ENCODE measurements at places on chromosomes 2 and 18.

- DNase-seq: no peak
These were observed 370.1 kb downstream of the IRS1 start for GRCh38 chr2:226429476-226429875.

DNA sequence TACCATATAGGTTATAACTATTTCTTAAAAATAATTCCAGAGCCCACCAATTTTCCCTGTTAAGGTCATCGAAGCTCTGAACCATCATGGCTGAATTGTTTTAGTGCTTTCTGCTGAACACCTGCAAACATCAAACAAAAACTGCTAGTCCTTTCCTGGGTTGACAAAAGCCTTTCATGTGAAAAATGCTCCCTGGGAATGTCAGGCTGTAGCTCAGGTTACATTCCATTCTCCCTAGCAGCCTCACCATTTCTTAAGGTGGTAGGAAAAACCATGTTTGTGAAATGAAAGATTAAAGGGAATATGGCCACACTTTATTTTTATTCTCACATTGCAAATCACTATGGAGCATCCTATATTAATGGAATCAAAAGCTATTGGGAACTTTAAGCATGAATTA, 5.7 kb downstream of the TCF4 start:
- no peak for DNase-seq

DNA sequence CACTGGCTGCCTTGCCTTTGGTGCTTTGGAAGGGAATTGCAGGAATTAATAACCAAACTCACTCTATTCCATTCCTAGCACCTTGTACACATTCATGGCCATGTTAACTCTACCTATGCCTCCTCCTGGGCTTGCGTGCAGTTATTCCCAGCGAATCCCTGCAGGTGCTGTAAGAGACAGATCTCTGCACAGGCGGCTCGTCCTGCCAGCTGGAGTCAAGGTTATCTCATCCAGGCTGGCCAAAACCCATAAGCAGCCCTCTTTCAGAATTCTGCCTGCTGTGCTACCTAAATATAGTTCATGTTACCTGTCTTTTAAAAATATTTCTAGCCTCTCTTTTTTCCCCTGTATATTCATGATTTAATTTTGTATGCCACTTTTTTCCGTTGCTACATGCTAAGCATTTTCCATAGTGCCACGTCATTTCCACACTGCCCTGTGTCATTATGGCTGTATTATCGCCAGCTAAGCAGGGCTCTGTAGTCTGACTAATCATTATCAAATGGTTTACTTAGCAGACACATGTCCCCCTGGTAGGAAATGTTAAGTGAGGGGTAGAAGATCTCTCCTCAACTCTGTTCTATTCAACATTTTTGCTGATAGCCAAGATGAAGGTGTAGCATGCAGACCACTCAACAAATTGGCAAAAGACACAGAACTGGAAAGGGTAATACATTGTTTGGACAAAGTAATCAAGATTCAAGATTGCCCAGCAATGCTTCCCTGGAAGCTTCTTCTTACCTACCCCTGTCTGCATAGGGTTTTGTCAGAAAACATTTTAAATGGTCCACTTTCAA, 79.7 kb upstream of the TAF1B start:
- no peak for DNase-seq

- no peak for DNase-seq
These were observed 207.9 kb downstream of the ARL4C start for GRCh38 chr2:234288974-234289455.

- DNase-seq: no peak
These were observed 16.4 kb upstream of the CNRIP1 start for GRCh38 chr2:68336192-68336591.

DNA sequence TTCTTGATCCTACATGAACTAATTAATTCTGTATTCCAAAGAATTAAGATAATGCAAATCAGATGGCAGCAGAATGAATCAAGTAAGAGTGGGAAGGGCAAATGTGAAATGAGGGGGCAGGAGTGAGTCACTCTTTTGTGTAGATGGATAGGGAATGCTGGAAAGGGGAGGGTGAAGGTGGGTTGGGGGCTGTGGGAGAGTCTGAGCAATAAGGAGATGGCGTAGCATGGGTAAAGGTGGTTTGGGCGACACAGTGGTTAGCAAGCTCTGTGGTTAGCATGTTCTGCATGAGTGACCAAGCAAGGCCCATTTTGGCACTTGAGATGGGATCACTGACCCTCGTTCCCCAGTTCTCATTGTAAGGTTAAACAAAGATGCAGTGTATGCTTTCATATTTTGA, 20.4 kb downstream of the GPD2 start:
- DNase-seq: no peak

DNA sequence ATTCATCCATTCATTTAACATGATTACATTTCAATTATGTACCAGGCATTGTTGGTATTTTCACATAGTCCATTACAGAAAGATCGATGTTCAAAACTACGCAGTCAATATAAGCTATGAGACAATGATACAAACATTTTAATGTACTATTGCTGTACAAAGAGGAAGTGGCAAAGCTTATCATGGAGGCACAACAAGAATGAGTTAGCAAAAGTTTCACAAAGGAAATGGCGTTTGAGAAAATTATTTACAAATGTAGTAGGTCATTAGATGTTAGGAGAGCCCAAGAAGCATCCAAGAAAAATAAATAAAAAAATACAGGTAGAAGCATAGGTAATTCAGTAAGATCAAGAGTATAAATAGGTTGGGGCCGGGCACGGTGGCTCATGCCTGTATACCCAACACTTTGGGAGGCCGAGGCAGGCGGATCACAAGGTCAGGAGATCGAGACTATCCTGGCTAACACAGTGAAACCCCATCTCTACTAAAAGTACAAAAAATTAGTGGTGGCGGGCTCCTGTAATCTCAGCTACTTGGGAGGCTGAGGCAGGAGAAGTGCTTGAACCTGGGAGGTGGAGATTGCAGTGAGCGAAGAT, 1730.8 kb upstream of the CELF4 start:
- peak; percentile 65 for DNase-seq

- no peak for DNase-seq
These were observed 367.8 kb downstream of the LRRTM1 start for GRCh38 chr2:79936715-79937114.

DNA sequence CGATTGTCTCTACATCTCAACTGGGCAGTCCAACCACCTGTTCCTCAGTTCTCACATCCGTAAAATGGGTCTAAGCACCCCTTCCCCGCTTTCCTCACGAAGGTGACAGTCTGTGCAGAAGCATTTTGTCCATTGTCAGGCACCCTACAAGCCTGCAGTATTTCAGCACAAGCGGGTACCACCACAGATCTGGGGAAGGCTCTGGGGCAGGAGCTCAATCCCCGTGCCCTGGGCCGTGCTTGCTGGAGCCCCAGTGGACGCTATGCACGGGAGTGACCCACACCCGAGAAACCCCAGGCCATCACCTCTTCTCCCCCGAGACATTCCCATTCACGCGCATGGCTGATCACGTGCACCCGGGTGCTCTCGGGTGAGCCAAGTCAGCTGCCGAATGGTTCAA, 137.7 kb upstream of the PXDN start:
- DNase-seq: no peak

- DNase-seq: no peak
These were observed 181.6 kb downstream of the XIRP2 start for GRCh38 chr2:167069855-167070254.

- no peak for DNase-seq
These were observed 1.4 kb downstream of the NPAS2 start for GRCh38 chr2:100821255-100821910.

DNA sequence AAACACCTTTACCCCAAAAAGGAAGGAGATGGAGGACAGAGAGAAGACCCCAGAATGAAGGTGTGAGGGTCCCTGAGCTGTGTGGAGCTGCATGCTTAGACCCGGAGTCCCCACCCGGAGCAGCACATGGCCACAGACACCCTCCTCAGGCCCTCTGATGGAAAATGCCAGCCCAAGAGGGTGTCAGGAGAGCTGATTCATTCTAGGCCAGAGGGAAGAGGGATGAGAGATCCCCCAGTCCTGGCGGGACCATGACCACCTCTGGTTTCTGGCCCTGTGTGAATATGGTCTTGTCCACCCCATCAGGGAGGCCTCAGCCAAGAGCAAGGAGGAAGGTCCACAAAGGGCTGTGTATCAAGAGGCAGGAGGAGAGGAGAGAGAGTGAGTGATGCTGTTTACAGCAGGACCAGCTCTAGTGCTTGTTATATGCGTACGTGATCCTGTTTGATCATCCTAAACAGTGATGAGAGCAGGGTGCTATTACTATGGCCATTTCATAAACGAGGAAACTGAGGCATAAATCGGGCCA, 186.6 kb upstream of the HAAO start:
- no peak for DNase-seq

DNA sequence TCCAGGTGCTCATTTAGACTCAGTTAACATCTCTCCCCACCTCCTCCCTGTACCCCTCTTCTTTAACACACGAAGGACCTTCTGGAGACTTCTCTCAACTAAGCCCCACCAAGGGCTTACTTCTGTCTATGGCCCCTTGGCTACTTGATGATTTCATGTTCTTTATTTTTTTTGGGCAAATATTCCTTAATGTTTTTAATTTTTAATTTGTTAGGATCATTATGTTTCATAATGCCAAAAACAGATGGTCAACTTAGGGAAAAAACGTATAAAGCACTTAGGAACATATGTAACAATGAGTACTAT, 25.9 kb downstream of the IL37 start:
- no peak for DNase-seq

- no peak for DNase-seq
These were observed 59.4 kb downstream of the MALT1 start for GRCh38 chr18:58730618-58731017.

GRCh38 chr2:127355407-127356008, 32.3 kb downstream of the MAP3K2 start:
- no peak for DNase-seq

DNA sequence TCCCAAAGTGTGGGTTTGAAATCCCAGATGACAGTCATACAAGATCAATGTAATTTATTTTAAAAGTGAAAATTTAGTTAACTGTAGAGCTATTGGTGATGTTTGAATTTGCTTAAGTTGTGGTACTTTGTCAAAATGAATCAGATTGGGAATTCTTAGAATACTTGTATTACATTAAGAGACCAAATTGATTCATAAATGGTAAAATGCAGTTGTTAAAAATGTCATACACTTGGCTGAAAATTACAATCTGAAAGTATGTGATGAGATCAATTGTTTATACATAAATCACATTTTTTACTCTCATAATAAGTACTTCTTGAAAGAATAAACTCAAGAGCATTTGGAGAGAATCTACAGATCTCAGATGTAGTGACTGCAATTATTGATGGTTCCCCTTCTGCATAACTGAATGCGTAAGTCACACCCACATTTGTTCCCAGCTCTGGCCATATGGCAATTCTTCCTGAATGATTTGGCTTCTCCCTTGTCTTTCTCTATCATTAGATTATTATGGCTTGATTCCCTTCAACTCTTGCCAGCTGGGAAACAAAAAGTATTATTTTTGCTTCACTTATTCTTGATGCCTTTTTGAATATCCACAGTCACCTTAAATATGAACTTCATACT, 558.5 kb downstream of the CPS1 start:
- DNase-seq: no peak

- DNase-seq: no peak
These were observed 285.9 kb downstream of the EIPR1 start for GRCh38 chr2:3091696-3092095.

DNA sequence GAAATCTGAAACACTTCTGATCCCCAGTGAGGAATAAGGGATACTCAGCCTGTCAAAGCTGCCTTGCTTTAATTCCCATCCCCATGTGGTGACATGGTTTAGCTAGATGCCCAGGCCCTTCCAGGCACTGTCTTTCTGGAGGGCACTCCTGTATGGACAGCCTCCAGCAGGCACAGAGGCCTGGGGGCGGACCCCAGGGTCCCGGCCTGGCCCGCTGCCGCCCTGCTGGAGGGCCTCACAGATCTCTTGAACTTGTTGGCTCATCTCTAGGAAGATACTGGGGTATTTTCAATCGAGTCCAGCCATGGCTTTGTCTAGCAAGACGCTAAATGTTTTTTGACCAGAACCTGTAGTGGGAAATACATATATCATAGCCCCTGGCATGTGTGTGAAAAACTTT, 21.0 kb upstream of the CNNM3 start:
- DNase-seq: no peak

- DNase-seq: peak; percentile 80
These were observed 1.1 kb downstream of the ID2 start for GRCh38 chr2:8682719-8683667.

- DNase-seq: no peak
These were observed 3.7 kb downstream of the DYM start for GRCh38 chr18:49456794-49457193.

- DNase-seq: no peak
These were observed 99.0 kb downstream of the NCK2 start for GRCh38 chr2:105843476-105844374.

DNA sequence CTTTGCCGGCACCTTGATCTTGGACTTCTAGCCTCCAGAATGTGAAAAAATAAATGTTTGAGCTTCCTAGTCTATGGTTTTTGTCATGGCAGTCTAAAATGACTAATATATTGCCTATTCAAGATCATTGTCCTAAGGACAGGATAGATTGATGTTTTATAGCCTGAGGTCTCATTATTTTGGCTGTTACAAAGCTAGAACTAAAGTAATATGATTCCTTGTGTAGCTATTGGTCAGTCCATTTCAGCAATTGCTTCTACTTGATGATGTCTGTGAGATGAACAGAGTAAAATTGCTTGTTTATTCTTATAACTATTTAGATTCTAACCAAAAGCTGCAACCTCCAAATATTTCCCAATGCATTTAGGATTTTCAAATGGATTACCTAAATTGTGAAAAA, 145.0 kb downstream of the HRH4 start:
- no peak for DNase-seq

DNA sequence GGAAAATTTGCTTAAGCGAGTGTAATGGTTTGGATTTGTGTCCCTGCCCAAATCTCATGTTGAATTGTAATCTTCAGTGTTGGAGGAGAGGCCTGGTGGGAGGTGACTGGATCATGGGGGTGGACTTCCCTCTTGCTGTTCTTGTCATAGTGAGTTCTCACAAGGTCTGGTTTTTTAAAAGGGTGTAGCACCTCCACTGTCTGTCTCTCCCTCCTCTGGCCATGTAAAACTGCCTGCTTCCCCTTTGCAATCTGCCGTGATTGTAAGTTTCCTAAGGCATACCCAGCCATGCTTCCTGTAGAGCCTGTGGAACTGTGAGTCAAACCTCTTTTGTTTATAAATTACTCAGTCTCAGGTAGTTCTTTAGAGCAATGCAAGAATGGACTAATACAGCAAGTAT, 6.6 kb downstream of the YIPF4 start:
- no peak for DNase-seq

DNA sequence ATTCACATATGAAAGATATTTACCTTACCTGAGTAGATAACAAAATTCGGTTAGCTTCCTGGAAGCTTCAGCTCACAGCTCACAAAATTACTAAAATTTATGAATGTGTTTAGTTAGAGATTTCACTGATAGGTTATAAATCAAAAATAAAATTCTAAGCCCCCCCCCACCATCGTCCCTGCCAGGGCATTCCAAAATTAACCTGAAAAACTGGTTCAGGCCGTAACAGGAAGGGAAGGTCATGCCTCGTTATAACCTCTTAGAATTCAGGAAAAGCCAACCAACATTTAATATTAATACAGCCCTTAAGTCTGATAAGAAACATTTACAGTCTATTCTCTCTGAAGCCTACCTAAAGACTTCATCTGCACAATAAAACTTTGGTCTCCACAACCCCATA, 48.9 kb downstream of the COX7A2L start:
- no peak for DNase-seq
